ENCODE measurements at places on chromosomes 1 and 21.

GRCh38 chr1:109365642-109366204 is 32.0 kb downstream of the SORT1 start:
- H3K36me3 ChIP-seq = no peaks in the 10 kb centered on the region
- no peak overlapping the region for H3K4me3 ChIP-seq
- H3K27me3 ChIP-seq = no peaks in the 10 kb centered on the region
- DNase-seq = no peak
- peaks cover 13% of the 10 kb centered on the region for H3K4me1 ChIP-seq

GRCh38 chr1:84693785-84694184 is 3.5 kb upstream of the SSX2IP start:
- H3K4me3 ChIP-seq = no peak overlapping the region
- H3K27ac ChIP-seq = no peak overlapping the region
- peaks cover 35% of the 10 kb centered on the region for H3K4me1 ChIP-seq
- H3K36me3 ChIP-seq = no peaks in the 10 kb centered on the region

DNA sequence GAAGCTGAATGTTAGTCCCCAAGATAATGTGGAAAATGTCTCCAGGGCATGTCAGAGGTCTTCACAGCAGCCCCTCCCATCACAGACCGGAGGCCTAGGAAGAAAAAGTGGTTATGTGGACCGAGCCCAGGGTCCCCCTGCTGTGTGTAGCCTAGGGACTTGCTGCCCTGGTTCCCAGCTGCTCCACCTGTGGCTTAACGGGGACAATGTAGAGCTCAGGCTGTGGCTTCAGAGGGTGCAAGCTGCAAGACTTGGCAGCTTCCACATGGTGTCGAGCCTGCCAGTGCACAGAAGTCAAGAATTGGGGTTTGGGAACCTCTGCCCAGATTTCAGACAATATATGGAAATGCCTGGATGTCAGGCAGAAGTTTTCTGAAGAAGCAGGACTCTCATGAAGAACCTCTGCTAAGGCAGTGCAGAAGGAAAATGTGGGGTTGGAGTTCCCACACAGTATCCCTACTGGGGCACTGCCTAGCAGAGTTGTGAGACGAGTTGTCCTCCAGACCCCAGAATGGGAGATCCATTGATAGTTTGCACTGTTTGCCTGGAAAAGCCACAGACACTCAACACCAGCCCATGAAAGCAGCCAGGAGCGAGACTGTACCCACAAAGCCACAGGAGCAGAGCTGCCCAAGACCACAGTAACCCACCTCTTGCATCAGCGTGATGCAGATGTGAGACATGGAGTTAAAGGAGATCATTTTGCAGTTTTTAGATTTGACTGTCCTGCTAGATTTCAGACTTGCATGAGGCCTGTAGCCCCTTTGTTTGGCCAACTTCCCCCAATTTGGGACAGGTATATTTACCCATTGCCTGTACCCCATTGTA is 204.9 kb downstream of the MRPL39 start:
- H3K27me3 ChIP-seq = no peaks in the 10 kb centered on the region
- no peak overlapping the region for H3K4me3 ChIP-seq
- H3K27ac ChIP-seq = no peak overlapping the region
- no peak for DNase-seq

GRCh38 chr1:221456918-221457317 is 285.0 kb downstream of the DUSP10 start:
- H3K27me3 ChIP-seq = no peaks in the 10 kb centered on the region
- H3K36me3 ChIP-seq = no peaks in the 10 kb centered on the region
- no peak overlapping the region for H3K4me3 ChIP-seq
- no peak overlapping the region for H3K27ac ChIP-seq
- H3K4me1 ChIP-seq = peaks cover 8% of the 10 kb centered on the region
- DNase-seq = no peak

GRCh38 chr1:109931911-109932636 is 21.4 kb downstream of the CSF1 start:
- no peak overlapping the region for H3K27ac ChIP-seq
- H3K4me1 ChIP-seq = peaks cover 10% of the 10 kb centered on the region

- H3K27me3 ChIP-seq = peaks cover 2% of the 10 kb centered on the region
- peak within 1 kb of the TSS; percentile 68 for H3K4me3 ChIP-seq
- no peak within 1 kb of the TSS for H3K27ac ChIP-seq
- DNase-seq = peak; percentile 45
- H3K4me1 ChIP-seq = peaks cover 33% of the 10 kb centered on the region
- H3K36me3 ChIP-seq = no peaks in the 10 kb centered on the region
Observed at GRCh38 chr1:1020000-1020404, at the start of gene AGRN. AGRN (plus strand) TSS chr1:1020120; CDS start chr1:1020173, 53 bp downstream.

DNA sequence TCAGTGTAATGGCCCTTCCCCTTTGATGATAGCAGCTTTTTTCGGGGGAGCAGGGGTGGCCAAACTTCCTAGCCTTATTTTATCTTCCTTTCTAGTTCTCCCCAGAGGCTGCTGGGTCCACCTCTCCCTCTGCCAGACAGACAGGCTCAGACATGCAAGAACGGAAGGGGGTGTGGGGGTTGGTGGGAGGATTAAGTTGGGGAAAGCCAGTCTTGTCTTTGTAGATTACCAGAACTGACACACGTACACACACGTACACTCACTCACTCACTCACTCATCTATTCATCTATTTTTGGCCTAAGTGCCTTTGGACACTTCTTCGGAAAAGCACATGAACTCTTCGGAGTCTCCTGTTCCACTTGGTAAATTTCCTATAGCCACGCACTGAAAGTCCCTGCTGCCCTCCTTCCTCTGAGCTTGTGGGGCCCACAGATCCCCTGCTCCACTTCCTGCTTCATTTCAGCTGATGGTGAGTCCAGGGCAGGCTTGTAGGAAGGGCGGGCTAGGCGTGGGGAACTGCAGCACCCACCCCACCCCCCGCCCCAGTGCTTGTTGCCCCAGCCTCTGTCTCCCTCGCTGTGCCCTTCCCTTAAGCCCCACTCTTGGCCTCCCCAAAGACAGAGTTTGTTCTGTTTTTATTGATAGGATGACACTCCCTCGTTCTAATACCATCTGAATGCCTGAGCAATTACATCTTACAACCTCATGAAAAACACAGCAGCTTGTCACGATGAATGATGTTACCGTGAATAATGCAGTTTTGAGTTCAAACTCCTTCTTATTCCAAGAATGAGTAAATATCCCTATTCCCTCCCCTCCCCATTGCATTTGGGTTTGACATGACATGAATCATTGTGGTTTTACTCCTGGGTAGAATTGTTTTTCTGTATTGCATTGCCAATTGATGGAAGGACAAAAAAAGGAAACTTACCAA is 60.7 kb upstream of the ATP5PO start:
- peak; percentile 42 for DNase-seq
- H3K27me3 ChIP-seq = no peaks in the 10 kb centered on the region
- peaks cover 32% of the 10 kb centered on the region for H3K4me1 ChIP-seq
- no peaks in the 10 kb centered on the region for H3K36me3 ChIP-seq
- no peak overlapping the region for H3K4me3 ChIP-seq
- H3K27ac ChIP-seq = no peak overlapping the region

- DNase-seq = no peak
- no peaks in the 10 kb centered on the region for H3K27me3 ChIP-seq
- no peak overlapping the region for H3K4me3 ChIP-seq
- no peaks in the 10 kb centered on the region for H3K4me1 ChIP-seq
- H3K36me3 ChIP-seq = no peaks in the 10 kb centered on the region
Observed at GRCh38 chr1:89462250-89462649, 62.4 kb upstream of the LRRC8B start.

DNA sequence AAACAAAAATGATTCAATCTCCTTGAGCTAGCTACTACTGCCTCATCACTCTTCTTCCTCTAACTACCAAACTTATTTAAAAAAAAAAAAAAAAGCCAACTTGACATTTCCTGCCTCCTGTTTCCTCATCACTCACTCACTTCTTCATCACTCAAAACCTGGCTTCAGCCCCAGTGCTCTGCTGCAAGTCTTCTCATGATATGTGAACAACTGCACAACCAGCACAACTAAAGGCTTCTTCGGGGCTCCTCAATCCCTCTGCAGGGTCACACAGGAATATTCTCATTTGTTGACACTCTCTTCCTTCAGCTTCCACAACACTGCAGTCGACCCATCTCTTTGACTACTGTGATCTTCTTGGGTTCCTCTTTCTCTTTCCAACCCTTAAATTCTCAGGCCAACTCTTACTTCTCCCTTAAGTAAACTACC is 7.6 kb downstream of the MTF1 start:
- H3K36me3 ChIP-seq = peaks cover 3% of the 10 kb centered on the region
- no peak overlapping the region for H3K27ac ChIP-seq
- no peak overlapping the region for H3K4me3 ChIP-seq
- DNase-seq = no peak

GRCh38 chr1:89666640-89667039 is 33.7 kb downstream of the LRRC8C start:
- H3K27ac ChIP-seq = no peak overlapping the region
- no peaks in the 10 kb centered on the region for H3K4me1 ChIP-seq
- no peaks in the 10 kb centered on the region for H3K27me3 ChIP-seq
- H3K4me3 ChIP-seq = no peak overlapping the region
- H3K36me3 ChIP-seq = no peaks in the 10 kb centered on the region
- no peak for DNase-seq

DNA sequence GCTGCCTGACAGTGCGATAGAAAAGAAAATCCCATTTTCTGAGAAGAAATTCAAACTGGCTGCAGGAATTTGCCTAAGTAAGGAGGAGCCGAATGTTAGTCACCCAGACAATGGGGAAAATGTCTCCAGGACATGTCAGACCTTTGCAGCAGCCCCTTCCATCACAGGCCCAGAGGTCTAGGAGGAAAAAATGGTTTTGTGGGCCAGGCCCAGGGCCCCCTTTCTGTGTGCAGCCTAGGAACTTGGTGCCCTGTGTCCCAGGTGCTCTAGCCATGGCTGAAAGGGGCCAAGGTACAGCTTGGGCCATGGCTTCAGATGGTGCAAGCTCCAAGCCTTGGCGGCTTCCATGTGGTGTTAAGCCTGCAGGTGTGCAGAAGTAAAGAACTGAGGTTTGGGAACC is 14.6 kb downstream of the ZBTB21 start:
- no peak overlapping the region for H3K27ac ChIP-seq
- H3K36me3 ChIP-seq = peaks cover 10% of the 10 kb centered on the region
- H3K4me1 ChIP-seq = no peaks in the 10 kb centered on the region
- H3K4me3 ChIP-seq = no peak overlapping the region

GRCh38 chr1:48677306-48678287 is 99.1 kb downstream of the BEND5 start:
- no peak overlapping the region for H3K27ac ChIP-seq
- H3K36me3 ChIP-seq = no peaks in the 10 kb centered on the region
- H3K4me1 ChIP-seq = peaks cover 9% of the 10 kb centered on the region
- H3K4me3 ChIP-seq = no peak overlapping the region
- peak; percentile 92 for DNase-seq

DNA sequence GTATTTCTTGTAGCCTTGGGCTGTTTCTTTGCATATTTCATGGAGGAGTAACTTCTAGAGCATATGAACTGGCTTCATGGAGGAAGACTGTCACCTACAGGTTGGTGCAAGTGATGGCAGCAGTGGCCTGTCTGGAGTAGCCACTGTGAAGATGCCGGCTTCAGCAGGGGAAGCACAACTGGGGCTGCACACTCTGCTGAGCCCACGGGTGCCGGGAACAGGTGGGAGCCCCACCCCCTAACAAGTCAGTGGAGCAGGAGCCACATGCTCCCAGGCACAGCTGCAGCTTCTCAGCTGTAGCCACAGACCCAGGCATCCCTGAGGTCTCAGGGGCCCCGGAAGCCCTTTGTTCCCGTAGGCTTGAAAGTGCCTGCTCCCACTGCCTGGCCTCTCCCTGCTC is 43.2 kb upstream of the C1orf185 start:
- H3K4me1 ChIP-seq = no peaks in the 10 kb centered on the region
- no peak overlapping the region for H3K27ac ChIP-seq
- peak; percentile 27 for DNase-seq
- H3K36me3 ChIP-seq = no peaks in the 10 kb centered on the region
- no peak overlapping the region for H3K4me3 ChIP-seq

- H3K4me3 ChIP-seq = no peak overlapping the region
- no peaks in the 10 kb centered on the region for H3K36me3 ChIP-seq
- no peaks in the 10 kb centered on the region for H3K27me3 ChIP-seq
- H3K27ac ChIP-seq = no peak overlapping the region
- no peak for DNase-seq
Observed at GRCh38 chr1:176183618-176184017, 23.5 kb downstream of the COP1 start.

DNA sequence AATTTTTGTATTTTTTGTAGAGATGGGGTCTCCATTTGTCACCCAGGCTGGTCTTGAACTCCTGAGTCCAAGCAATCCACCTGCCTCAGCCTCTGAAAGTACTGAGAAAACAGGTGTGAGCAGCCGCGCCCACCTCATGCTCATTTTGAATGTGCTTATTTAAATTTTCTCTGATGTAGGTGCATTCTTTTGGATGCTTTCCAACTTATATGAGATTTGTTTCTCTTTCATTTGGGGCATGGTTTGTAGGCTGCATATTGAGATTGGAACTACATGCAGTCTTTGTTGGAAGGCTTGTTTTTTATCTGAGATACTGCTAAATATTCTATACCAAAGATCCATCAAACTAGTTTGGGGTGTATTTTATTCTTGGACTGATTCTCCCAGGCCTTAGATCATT is 81.0 kb upstream of the IVNS1ABP start:
- H3K4me3 ChIP-seq = no peak overlapping the region
- no peak for DNase-seq
- peaks cover 6% of the 10 kb centered on the region for H3K4me1 ChIP-seq

DNA sequence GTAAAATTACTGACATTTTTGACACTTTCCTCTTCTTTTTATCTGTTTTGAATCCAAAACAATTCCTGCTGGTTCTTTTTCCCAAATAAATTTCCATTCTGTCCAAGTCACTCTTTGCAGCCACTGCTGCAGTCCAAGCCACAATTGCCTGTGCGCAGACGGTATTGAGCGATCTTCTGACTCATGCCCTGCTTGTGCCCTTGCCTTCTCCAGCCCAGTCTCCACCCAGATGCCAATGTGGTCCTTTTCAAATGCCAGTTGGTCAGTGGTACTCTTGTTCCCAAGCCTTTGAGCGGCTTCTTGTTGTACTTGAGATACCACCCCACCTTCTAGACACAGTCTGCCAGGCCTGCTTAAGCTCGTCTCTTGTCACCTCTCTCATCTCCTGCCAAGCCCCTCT is 78.9 kb downstream of the CAMTA1 start:
- no peak overlapping the region for H3K27ac ChIP-seq
- peaks cover 47% of the 10 kb centered on the region for H3K4me1 ChIP-seq
- no peaks in the 10 kb centered on the region for H3K27me3 ChIP-seq

GRCh38 chr1:219179293-219179692 is 5.6 kb downstream of the LYPLAL1 start:
- no peak overlapping the region for H3K4me3 ChIP-seq
- no peak overlapping the region for H3K27ac ChIP-seq
- no peaks in the 10 kb centered on the region for H3K27me3 ChIP-seq
- peaks cover 18% of the 10 kb centered on the region for H3K4me1 ChIP-seq

GRCh38 chr1:156213644-156213966 is 798 bp downstream of the PMF1 start:
- H3K4me3 ChIP-seq = peak overlapping the region; percentile 64
- 0 out of 2 replicates have a peak, but pooled peaks cover 5% of the 10 kb centered on the region for H3K36me3 ChIP-seq
- DNase-seq = no peak
- no peaks in the 10 kb centered on the region for H3K27me3 ChIP-seq
